Activated T-cell treated with anti-CD3 and anti-CD28 coated beads, Interleukin-2, amount 50 U/mL, for 72 hours (primary cell): ENCODE measurements at places on chromosomes 7 and 10.

DNA sequence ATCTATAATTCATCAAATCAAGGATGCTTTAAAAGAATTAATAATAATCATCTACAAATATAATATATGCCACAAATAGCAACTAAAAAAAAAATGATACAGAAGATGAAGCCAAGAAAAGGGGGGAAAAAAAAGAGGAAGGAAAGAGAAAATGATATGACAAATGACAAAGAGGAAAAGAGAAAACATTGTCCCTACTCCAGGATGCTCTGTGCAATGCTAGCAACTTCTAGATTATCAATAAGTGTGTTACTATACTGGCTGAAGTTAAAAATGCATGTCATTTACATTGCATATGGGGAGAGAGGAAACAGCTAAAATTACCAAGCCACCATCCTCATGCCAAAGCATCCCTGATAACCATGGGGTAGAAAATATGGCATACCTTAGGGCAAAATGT, 104.2 kb downstream of the SFMBT2 start:
- no peak for DNase-seq

- no peak for DNase-seq
These were observed 278.2 kb downstream of the SNX13 start for GRCh38 chr7:17661982-17662585.

DNA sequence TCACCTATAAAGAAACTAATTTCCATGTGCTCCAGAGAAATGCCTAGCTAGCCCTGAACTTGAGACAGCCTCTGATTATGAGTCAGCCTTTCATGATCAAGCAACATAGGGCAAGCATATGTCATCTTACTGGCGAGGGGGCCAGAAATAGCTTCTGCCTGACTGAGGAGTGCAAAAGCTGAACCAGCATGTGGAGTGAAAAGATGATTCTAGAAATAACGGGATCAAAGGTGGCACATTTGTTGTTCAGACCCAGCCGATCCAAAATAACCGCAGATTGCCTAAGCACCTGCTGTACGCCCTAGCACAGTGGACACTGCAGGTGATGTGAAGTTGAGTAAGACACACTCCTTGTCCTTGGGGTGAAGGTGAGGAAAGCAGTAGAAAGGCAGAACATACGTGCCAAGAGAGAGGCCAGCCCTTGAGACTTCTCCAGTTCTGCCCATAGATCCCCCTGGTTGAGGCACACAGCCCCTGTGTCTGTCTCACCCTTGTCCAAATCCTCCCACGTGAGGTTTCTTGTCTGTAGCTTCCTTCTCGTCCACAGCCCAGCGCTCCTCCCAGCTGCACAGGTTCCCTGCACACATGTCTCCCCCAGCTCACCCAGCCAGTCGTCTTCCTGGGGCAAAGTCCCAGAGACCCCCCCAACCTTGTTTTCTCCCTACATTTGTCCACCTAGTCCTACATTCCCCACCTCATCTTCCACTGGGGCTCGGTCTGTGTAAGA, 2.8 kb upstream of the BCL7B start:
- peak; percentile 25 for DNase-seq

DNA sequence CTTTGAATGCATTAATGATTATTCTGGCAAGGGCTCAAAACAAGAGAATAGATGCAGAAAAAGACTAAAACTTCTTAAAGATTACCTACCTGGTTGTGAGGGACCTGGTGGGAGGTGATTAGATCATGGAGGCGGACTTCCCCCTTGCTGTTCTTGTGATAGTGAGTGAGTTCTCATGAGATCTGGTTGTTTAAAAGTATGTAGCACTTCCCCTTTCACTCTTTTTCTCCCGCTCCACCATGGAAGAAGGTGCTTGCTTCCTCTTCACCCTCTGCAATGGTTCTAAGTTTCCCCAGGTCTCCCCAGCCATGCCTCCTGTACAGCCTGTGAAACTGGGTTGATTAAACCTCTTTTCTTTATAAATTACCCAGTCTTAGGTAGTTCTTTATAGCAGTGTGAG, 226.6 kb downstream of the ARHGAP12 start:
- no peak for DNase-seq

- DNase-seq, result no peak
These were observed 5.3 kb upstream of the MAGI2 start for GRCh38 chr7:79458796-79459195.

GRCh38 chr7:90593205-90593604, 2.9 kb upstream of the CDK14 start:
- no peak for DNase-seq

GRCh38 chr10:66698069-66698468, 227.8 kb upstream of the LRRTM3 start:
- DNase-seq, result no peak

GRCh38 chr10:22335173-22335933, 9.9 kb upstream of the SPAG6 start:
- peak; percentile 77 for DNase-seq

DNA sequence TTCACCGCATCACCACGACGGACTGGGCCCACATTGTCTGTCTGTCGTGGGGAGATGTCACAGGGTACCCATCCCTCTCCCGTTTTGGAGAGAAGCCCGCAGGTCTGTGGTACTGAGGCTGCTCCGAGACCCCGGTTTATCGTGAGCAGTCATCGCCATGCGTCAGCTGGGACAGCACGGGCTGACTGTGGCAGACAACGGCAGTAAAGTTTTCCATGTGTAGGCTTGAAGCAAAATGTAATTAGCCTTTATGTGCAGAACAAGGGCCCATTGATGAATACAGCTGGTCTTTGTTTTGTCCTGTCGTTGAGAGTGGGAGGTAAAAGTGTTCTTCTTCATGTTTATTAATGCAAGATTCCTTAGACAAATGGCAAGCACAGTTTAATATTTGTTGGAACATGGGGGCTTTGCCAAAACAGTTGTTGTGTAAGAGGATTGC, 167.4 kb upstream of the SH2B2 start:
- no peak for DNase-seq

DNA sequence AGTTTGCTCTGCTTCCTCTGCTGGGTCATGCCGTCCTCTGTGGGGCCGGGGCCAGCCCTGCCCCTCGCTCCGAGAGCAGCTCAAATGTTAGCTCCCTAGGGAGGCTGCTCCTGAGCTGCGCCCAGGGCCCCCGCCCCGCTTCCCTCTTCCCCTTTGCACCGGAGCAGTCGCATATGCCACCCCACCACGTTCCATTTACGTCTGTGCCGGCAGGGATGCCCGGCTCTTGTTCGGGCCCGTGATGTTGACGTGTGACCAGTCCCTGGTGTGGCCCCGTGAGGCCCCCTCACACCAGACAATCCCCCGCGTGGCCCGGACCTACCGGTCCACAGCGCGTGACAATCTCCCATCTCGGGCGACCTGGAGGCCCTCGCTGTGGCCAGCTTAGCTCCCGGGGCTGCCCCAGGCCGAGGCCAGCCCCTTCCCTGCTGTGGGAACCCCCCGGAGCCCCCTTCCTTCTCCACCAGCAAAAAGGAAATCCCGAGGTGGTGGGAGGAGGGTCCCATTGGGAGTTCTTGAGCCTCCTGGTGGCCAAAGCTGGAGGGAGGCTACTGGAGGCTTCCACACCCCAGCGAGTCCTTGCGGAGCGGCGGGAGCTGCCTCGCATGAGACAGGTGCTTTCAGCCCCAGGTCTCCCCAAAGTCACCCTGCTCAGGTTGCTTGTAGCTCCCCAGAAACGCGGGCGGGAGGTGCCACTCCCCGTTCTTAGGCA, 15.2 kb downstream of the FAM20C start:
- DNase-seq, result no peak

DNA sequence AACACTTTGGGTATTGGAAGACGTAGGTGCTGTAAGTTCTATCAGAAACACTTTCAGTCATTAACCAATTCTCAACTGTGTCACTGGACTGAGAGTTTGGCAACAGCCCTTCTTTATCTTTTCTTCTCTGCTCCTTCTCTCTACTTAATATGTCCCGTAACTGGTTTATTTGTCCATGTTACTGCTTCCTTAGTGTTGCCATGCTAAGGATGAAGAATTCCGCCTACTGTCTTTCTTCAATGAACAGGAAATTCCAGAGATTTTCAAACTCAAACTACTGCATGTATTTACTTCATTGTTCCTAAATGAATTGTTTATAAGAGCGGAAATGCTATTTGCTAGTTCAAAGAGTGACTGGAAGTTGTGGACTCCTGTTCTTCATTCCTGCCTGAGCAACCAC, 143.7 kb downstream of the TAX1BP1 start:
- no peak for DNase-seq

DNA sequence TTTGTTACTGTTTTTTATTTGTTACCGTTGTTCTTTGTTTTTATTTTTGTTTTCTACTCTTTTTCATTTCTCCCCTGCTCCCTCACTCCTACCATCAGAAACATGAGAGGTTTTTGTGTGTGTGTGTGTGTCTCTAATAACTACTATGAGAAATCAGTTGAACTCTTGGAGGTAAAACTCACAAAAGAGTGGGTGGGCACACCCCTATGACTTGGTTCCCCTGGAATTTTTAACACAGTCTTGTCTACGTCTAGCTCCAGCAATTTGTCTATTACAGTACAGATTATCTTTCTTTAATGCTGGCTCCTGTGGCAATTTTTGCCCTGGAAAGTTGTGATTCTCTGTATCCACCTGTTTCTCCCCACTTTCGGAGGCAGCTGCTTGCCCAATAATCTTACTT, 56.2 kb downstream of the AOAH start:
- DNase-seq, result no peak

GRCh38 chr7:151271699-151272355, 23.3 kb upstream of the SMARCD3 start:
- no peak for DNase-seq

DNA sequence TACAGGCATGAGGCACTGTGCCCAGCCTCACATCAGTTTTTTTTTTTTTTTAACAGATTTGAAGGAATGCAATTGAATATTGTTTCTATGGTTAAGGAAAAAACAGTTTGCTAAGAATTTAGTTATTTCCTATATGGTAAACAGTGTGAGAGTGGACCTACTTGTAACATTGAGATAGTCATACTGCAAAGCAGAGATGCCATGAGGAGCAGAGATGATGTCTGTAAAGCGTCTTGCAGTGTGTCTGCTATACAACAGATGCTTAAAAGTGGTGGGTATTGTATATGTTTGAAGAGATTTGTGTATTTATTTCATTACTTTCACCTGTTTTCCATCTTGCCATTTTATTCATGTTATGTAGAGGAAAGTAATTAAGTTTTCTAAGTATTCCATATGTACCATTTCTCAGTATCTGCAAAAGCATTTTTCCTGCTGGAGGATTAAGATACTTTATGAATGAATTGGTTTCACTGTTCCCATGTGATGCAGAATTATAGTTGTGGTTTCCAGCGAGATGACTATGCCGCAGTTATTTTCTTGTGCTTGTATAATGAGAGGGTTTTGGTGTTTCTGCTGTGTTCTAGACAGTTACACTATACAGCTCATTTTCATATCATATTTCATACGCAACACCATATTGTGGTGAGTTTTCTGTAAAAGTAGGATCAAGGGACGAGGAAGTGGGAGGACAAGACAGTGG, 26.6 kb downstream of the TET1 start:
- DNase-seq, result no peak

GRCh38 chr7:114160925-114161324, 242.1 kb upstream of the PPP1R3A start:
- DNase-seq, result no peak

- peak; percentile 62 for DNase-seq
These were observed 348.1 kb downstream of the GATA3 start for GRCh38 chr10:8402576-8402975.

GRCh38 chr7:106041140-106041717, 70.9 kb downstream of the SYPL1 start:
- peak; percentile 31 for DNase-seq

GRCh38 chr7:101162551-101163278, 2.7 kb downstream of the VGF start:
- DNase-seq, result no peak

- peak; percentile 13 for DNase-seq
These were observed 180.8 kb downstream of the CCDC71L start for GRCh38 chr7:106480161-106480579.

DNA sequence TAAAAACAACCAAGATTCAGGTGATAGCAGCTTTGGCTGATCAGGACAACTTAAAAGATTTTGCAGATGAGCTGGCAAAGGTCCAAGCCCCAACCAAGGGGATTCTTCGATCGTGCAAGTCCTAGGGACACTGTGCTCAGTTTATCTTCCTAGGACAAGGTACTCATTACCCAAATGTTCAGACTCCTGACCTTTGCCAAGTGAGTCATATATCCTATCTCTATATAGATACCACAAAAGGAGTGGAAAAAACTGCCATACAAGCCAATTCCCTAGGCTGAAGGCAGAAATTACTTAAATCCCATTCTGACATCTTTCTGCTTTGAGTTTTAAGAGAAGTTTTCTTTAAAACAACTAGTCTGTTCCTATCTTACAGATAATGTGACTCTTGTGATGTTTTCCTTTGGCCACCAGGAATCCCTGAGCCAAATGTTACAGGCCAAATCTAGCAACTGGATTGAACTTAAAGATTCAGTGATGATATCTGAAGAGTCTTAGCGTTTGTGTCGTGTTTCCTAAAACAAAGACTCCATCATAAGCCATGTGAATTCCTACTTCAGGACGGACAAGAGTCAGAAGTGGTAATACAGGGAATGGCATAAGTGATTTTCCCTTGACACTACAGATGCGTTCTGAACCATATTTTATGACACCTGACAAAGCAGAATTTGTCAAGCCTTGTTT, 142.6 kb upstream of the ASAH2 start:
- DNase-seq, result no peak

DNA sequence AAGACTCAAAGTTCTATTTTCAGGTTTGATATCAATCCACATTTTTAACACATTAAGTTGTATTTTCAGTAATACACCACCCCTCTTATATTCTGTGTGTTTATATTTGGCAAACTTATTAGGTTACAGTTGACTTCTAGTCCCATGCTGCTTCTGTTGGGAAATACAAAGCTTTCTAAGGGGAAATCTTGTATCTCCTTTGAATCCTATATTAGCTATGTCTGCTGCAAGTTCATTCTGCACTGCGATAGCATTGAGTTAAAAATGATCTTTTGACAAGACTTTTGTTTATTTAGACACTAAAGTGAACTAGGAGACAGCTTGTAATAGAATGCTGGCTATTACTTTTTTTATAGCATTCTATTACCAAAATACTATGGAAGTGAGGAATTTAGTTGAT, 625.1 kb upstream of the ANKRD30A start:
- DNase-seq, result no peak

- DNase-seq, result no peak
These were observed 804.1 kb upstream of the IGFBP3 start for GRCh38 chr7:46725136-46725535.

DNA sequence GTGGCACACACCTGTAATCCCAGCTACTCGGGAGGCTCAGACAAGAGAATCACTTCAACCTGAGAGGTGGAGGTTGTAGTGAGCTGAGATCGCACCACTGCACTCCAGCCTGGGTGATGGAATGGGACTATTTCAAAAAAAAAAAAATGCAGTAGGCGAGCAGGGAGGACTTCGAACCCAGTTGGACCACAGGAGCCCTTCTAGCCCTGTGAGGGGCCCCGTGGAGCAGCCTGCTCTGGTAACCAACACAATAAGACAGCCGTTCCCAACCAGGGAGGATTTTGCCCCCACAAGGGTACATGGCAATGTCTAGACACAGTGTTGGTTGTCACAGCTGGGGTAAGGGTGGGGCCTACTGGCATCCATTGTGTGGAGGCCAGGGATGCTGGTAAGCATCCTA, 63.9 kb upstream of the BTBD16 start:
- no peak for DNase-seq

GRCh38 chr7:90173127-90173844, 19.0 kb downstream of the STEAP1 start:
- DNase-seq, result no peak
